ENCODE measurements at places on chromosomes 1 and 21.

- no peak for DNase-seq
Observed at GRCh38 chr21:28224191-28224726, 768.4 kb downstream of the LTN1 start.

- no peak for DNase-seq
Observed at GRCh38 chr1:89276690-89277089, 4.0 kb upstream of the GBP5 start.

- DNase-seq: no peak
Observed at GRCh38 chr1:181107711-181108110, 19.2 kb downstream of the IER5 start.

DNA sequence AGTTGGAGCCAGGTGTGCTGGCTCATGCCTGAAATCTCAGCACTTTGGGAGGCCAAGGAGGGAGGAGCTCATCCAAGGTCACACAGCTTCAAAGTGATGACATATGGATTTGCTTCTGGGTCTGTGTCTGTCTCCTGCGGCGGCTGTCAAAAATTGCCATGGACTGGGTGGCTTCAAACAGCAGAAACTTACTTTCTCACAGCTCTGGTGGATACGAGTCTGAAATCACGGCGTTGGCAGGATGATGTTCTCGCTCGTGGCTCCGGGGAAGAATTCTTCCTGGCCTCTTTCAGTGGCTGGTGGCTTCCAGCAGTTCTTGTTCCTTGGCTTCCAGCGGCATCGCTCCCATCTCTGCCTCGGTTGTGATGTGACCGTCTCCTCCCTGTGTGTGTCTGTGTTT lies 314.8 kb upstream of the C1orf174 start:
- no peak for DNase-seq

- DNase-seq: no peak
Observed at GRCh38 chr1:175683491-175684298, 59.7 kb downstream of the TNR start.

GRCh38 chr1:3443807-3444206 lies 10.7 kb upstream of the ARHGEF16 start:
- DNase-seq: no peak

- no peak for DNase-seq
Observed at GRCh38 chr1:209670441-209671082, 4.7 kb upstream of the G0S2 start.

GRCh38 chr1:41766546-41766945 lies 152.2 kb downstream of the HIVEP3 start:
- no peak for DNase-seq

DNA sequence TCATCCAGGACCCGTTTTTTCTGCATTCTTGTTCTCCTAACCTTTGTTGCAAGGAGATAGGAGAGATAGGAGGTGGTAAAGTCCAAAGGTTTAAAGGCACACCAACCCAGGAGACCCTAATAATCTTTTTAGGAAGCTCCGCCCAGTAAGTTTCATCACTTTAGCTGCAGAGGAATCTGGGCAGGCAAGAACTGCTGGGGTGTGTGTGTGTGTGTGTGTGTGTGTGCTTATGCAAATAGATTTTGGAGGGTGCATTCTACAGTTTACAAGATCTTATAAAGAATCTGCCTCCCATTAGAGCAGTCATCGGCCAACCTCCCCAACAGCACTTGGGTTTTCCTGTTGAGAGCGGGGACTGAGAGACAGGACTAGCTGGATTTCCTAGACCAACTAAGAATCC lies 3.9 kb upstream of the IL10 start:
- no peak for DNase-seq

Data from iPS DF 19.7 (cell line).